IMR-90 (cell line): ENCODE measurements at places on chromosomes 12 and 14. TPM values are rescaled to one million over a fixed set of nuclear protein-coding genes. Genes with fewer than 3 reads are reported as not detected.

DNA sequence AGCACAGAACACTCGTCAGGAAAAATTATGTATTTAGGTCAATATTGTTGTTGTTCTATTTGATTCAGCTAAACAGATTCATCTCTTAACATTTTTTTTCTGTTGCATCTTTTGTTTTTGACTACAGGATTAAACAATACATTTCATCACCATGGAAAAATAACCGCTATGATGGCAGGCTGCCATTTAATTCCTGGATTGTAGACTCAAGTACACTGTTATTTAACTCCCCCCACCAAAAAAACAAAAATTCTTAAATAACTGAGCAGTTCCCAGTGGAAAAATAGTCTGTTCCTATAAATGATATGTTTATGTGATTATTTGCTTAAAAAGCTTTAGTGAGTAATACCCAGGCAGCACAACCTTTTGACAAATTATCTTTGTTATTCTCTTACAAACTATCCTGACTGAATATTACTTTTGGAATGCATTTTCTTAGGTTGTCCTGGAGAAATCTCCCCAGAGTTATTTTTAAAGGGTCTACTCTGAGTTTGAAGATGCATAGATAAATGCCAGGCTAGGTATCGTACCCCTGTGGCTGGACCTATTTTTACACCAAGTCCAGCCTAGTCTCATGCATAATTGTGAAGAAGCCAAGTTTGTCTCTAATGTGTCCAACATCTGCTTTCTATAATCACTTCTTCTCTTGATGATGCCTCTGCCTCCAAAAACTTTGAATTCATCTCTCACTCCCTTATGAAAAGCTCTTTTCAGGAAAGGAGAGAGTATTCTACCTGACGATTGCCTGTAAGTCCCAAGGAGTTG is 3.7 kb downstream of the KERA start:
- peak; percentile 72 for DNase-seq

GRCh38 chr12:115185506-115185905 is 501.5 kb upstream of the TBX3 start:
- peak; percentile 26 for DNase-seq

- no peak for DNase-seq
Measured at GRCh38 chr12:111166779-111167540, 201.9 kb downstream of the PHETA1 start.

- DNase-seq = no peak
Measured at GRCh38 chr12:18823461-18823860, 85.5 kb downstream of the CAPZA3 start.

Gene TEP1
- 7.8 and 12.4 TPM in 2 replicates for total RNA-seq

GRCh38 chr14:57495416-57495815 is 1.8 kb upstream of the CCDC198 start:
- DNase-seq = no peak

GRCh38 chr12:113396200-113396599 is 7.5 kb downstream of the SDS start:
- no peak for DNase-seq

DNA sequence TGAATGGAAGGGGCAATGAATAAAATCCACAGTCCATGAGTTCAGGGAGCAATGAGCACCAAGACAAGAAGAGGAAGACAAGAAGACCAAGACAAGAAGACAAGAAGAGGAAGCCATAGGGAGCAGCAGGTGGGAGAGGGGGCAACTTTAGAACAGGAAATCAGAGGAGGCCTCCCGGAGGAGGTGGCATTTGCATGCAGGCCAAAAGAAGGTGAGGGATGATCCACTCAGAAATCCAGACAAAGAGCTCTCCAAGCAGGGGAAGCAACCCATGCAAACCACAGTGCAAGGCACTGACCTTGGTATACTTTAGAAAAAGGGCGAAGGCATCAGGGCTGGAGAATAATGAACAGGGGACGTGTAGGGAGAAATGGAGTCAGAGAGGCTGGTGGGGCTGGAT is 58.6 kb downstream of the SCARB1 start:
- DNase-seq = no peak

Gene IL31
- total RNA-seq = not detected in 2 replicates

Gene CLEC6A
- total RNA-seq = not detected in 2 replicates

GRCh38 chr14:62143245-62143644 is 381.0 kb downstream of the SNAPC1 start:
- peak; percentile 68 for DNase-seq

- peak; percentile 44 for DNase-seq
Measured at GRCh38 chr12:46160101-46160980, 108.5 kb downstream of the SLC38A1 start.

Gene RNASE3
- not detected in 2 replicates for total RNA-seq

DNA sequence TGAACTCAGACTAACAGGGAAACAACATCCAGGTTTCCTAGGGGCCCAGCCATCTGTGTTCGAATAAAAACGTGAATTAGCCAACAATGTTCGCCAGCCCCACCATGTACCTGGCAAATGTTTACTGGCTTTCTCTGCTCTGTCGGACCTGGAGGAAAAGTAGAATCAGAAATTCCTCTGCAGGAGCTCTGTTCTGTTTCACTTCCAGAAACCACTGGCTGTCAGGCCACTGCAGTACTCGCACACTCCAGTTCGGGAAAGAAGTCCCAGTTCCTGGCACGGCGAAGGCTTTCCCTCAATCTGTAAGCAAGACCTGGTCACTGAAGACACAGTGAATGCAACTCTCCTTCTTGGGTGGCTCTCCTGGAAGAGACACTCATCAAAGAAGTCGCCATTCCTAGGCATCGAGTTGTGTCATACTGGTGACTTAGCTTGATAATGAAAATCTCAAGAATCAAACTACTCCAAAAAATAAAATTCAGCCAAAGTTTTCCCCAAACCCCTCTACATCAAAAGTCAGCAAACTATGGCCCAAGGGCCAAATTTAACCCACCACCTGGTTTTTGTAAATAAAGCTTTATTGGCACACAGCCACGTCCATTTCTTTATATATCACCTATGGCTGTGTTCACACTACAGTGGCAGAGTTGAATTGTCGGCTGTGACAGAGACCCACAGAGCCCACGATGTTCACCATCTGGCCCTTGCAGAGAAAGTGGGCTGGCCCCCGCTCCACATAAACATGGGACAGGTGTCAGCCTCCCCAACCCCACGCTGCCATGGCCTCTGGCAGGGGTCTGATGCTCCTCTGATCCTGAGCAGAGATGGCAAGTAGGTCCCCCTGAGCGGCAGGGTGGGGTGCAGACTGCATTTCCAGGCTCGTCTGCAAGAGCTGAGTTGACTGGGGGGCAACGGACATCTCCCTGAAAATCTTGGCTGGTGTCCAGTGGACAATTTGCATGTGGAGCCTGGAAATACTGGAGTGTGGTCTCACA is 189.2 kb upstream of the DIO3 start:
- no peak for DNase-seq
